ENCODE measurements at places on chromosomes 3 and 15.

DNA sequence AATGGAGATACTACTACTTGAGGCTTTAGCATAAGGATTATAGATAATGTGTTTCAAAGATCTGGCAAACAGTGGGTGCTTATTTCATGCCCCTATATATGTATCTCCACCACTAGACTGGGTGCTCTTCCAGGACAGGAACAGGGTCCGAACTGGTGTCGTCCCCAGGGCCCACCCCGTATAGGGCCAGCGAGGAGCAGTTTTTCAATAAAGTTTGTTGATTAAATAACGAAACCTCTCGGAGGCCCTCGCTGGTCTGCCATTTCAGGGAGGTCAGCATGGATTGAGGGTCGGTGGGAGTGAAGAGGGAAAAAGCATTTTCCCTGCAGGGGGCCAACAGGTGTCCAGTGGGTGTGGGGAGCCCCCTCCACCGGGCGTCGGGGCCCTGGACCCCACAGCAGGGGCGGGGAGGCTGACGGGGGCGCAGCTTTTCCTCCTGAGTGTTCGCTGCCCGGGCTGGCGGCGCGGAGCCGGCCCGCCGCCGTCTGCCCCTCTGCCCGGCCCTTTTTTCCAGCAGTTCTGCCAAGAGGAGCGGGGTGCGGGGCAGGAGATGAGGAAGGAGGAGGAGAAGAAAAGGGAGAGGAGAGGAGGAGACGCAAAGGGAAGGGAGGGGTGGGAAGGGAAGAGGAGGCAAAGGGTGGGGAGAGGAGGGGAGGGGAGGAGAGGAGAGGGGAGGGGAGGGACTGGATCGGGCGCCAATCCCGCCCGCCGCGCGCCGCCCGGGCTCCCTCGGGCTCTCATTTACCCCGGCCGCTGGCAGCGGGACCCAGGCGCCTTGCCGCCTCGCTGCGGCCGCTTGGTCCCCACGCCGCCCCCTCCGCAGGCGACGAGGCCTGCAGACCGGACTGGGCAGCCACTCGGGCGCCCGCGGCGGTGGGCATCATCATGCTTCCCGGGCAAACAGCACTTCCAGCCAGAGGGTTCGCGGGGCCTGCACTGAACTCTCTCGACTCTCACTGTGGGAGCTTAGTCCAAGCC lies 66.3 kb downstream of the ISG20 start:
- no peak for DNase-seq

DNA sequence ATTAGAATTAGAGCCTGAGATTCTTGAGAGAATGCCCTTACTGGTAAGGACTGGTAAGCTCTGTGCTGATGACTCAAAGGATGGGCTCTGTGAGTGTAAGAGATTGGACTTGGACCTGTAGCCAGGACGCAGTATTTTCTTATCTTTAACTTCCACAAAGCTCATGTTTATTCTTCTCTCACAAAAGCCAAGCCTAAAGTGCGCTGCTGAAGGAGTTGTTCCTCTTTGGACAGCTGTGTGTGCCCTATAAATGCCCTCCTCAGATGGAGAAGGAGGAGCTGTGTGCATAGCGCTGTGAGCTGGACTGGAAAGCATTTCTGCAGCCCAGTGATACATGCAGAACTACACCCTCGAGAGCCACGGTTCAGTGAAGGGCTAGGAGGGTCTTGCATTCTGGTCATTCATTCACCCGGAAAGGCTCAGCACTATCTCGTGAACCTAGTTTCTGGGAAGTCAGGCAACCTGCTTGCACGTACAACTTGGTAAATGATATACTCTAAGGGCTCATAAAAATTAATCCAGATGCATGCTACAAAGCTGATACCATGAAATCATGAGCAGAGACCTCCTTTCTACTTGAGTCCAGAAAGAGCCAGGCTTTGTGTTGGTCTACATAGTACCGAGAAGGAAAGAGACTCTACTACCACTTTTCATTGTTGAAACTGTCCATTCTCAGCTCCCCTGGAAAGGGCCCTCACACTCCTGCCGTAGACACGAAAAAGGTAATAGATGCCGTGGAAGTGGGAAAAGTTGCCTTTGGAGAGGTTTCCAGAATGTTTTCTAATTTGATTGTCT lies 103.0 kb upstream of the TBL1XR1 start:
- no peak for DNase-seq

- no peak for DNase-seq
These were observed 48.3 kb downstream of the MB21D2 start for GRCh38 chr3:192869131-192870031.

- DNase-seq, result no peak
These were observed 249.6 kb upstream of the COL8A1 start for GRCh38 chr3:99388780-99389179.

DNA sequence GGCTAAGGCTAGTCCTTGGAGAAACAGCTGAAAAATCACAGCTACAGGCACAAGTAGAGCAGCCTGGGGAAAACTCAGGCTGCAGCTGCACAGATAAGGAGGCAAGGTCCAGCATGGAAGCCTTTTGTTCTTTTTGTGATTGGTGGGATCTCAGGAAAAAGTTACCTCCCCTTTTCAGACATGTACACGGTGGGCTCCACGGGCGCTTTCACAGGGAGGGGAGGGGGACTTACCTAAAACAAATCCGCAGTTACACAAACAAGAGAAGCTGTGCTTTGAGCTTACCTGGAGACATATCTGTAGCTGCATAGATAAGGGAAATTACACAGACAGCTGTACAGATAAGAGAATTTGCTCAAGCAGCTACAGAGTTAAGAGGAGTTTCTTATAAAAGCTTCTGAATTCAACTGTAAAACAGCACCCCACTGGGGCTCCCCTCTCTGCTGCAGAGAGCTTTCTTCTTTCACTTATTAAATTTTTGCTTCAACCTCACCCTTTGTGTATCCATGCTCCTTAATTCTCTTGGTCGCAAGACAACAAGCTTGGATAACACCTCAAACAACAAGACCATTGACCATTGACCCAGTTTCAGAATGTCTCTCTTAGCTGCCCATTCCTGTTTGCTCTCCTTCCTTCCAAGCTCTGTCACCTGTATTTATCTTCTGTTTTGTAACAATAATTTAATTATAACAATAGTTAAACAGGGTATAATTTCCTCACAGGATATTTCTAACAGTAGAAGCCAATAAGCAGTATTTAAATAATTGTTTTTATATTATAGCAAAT lies 10.9 kb upstream of the CD200 start:
- no peak for DNase-seq

Measured in omental fat pad (tissue), 4 donors.